ENCODE measurements at places on chromosomes 11 and 22.

DNA sequence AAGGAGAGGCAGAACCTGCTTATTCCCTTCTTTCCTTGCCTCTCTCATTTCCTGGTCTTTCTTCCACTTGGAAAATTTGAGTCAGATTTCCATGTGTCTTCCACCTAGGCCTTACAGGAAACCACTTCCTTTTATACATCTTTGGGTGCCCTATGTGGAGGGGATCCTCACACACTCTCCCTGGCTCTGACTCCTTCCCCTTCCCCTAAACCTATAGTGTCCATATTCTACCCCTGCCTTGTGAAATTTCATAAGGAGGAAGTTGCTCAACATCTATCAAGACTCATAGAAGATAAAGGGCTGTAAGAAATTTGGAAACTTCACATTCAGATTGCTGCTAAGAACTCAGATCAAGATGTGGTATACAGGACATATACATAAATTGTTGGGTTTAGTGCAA is 20.4 kb downstream of the TUG1 start:
- no peak for DNase-seq

- no peak for DNase-seq
Measured at GRCh38 chr22:26616650-26617049, 1.2 kb downstream of the CRYBB1 start.

DNA sequence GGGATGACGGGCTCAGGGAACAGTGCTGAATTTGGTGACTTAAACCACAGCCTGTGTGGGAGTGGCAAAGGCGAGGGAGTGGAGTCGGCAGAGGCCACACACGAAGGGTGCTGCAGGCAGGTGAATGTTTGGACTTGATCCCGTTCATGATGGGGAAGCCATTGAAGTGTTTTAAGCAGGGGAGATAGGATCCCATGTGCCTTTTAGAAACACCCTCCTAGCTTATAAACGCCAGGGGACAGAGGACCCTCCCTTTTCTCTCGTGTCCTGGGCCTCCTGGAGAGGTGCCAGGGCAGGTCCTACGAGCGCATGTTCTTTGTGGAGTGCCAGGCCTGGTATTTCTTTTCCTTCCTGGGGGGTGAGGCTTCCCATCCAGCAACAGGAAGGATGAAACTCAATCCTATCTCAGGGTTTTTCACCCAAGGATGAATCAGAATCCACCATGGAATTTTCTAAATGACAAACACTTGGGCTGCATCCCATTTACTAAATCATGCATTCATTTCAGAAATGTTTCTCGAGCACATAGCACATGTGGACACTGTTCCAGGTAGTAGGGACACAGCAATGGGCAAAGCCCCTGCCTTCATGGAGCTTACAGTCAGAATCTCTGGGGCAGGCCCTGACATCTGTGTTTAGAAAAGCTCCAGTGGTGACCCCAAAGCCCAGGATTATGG is 59.6 kb downstream of the CHRDL2 start:
- DNase-seq = no peak

DNA sequence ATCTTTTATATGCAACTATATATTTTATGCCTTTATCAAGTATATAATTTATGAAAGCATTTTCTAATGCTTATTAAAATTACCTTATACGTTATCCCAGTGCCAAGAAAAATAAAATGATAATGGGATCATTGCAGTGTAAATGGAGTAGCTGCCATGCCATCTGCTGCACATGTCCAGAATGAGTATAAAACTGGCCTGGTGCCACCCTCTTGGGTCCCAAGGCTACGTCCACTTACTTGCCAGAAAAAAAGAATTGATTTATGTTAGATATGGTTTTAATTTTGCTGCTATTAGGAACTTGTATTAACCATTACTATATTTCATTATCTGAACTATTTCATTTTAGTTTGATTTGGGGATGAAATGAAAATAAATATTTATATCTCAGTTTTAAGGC is 1127.1 kb upstream of the CNTN5 start:
- no peak for DNase-seq

DNA sequence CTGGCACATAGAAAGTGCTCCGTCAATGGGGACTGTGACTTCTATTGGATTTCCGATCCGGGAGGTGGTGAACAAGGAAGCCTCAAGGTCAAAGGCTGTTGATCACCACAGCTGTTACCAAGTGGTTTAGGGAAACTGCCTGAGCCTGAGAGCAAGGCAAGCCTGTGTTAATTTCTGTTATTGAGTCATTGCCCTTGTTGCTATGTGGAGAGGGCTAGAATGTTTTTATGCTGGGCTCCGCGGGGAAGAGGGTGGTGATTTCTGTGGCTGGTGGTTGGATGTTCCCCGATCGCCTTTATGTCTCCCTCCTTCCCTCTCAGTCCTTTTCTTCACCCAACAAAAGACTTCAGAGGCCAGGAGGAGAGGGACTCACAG is 108.5 kb upstream of the ALX4 start:
- DNase-seq = no peak

DNA sequence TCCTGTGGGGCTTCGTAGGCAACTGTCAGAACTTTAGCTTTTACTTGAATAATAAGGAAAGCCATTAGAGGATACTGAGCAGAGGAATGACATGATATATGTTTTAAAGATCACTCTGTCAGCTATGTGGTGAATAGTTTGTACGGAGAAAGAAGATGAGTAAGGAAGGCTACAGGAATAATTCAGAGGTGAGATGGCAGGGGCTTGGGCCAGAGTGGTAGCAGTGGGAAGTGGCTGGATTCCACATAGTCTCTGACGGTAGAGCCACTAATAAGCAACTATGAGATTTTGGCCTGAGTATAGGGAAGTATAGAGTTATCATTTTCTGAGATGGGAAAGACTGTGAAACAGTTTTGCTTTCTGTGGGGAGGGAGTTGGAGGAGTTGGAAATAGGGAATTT is 93.9 kb upstream of the MTMR2 start:
- no peak for DNase-seq

- DNase-seq = no peak
Measured at GRCh38 chr22:29201782-29202181, 3.9 kb upstream of the EMID1 start.

- no peak for DNase-seq
Measured at GRCh38 chr11:62393061-62393611, 25.7 kb upstream of the SCGB1A1 start.

- no peak for DNase-seq
Measured at GRCh38 chr22:44419429-44419828, 78.6 kb downstream of the RTL6 start.

DNA sequence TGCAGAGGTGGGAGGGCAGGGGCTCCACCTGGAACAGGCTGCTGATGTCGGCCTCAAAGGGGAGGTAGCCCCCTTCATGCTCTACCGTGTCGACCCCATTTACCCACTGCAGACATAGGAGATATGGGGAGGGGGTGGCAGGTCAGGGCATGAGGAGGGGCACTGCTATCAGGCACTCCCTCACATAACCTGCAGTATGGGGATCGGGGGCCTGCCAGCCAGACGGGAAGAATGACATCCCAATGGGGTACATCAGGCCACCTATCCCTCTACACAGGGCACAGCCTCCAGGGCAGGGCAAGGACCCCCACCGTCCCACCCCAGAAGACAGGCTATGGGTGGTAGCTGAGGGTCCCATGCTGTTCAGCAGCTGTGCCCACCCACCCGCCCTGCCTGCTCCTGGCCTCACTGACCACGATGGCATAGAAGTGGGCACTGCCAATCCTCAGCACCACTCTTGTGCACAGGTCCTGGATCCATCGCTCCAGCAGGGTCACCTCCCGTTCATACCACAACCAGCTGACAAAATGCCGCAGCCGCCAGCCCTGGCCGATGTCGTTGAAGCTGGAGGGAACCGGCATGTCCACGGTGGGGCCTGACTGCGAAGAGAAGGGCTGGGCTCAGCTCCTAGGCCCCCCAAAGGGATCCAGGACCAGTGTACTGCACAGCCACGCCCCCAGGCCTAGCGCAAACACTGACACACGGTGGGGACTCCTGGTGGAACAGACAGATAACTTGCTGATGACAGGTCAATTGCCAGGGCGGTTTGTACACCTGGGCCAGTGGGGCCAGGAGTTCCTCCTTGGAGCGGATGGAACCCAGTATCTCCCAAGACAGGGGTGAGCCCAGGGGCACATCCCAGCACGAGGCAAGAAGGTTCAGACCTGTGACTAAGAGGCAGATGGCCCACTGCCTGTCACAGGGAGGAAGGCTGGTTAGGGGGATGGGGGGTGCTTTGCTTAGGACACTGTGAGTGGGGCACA is 24.1 kb downstream of the RGL4 start:
- DNase-seq = no peak

GRCh38 chr11:65865550-65866172 is 5.4 kb downstream of the MUS81 start:
- peak; percentile 30 for DNase-seq

GRCh38 chr11:26219183-26220117 is 112.5 kb upstream of the ANO3 start:
- DNase-seq = no peak

DNA sequence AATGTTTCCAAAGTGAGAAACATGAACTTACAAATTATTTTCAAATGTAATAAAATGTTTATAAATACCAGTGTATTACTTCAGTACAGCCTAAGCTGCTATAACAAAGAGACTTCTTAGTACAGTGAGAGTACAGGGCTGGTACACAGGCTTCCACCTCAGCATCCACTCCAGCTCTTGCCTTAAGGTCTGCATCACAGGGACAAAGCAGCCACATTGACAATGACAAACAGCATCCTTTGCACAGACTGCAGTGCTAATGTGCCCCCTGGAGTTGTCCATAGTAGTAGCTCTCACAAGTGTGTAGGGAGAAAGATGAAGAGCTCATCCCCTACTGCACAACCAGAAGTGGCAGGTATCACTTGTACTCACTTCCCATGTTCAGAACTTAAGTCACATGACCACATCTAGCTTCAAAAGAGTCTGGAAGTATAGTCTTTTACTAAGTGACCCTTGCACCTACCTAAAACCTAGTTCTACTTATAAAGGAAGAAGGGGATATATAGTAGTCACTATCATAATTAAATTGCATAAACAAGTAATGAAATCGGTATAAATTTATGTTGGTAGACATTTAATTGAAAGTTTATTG is 10.7 kb upstream of the LIPT2 start:
- DNase-seq = no peak

DNA sequence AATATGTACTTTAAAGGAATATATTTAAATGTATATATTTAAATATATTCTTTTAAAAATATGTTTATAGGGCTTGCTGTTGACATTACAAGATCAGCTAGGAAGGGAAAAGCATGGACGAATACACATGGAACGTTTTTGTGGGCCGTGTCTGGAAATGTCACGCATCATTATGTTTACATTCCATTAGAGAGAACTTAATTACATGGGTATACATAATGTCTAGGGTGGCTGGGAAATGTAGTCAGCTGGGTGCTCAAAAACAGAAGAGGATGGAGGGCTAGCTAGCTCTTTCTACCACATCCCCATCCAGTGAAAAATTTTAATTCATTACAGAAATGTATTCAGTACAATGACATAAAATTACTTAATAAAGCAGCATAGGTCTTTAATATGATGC is 371.2 kb downstream of the DYNC2H1 start:
- no peak for DNase-seq

GRCh38 chr11:96091476-96091875 is 167.6 kb upstream of the MTMR2 start:
- DNase-seq = no peak

- DNase-seq = no peak
Measured at GRCh38 chr11:61543606-61544306, 35.2 kb downstream of the LRRC10B start.

- no peak for DNase-seq
Measured at GRCh38 chr11:46162700-46163099, 41.4 kb upstream of the PHF21A start.

DNA sequence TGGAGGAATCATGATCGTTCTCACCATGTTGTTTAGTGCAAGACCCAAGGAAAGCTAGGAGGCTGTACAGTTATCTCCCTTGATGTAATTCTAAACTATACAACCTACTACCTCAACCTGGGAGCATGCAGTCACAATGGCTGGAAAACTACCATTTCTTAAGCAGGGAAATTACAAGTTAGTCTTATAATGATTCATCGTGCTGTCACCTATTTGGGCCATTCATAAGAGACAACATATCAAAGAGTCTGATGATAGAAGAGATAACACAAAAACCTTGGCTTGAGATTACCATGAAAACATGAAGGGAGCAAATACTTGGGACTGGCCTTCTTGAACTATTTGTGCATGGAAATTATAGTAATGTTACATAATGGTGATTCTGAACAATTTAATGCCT is 30.5 kb upstream of the BLID start:
- no peak for DNase-seq

DNA sequence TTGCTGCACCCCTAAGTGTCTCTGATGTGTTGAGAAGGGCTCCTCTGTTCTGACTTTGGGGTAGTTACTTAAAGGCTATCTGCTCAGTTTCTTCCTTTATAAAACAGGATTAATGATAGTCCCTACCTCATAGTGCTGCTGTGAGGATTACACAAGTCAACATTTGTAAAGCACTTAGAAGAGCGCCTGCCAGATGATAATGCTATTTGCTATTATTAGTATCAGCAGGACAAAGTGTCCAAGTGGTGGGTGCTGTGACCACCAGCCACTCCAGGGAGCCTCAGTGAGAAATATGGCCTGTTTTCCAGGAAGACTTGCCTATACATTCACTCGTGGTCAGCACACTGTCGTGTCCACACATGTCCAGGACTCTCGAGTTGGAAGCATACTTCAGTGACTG is 16.2 kb downstream of the POU2F3 start:
- no peak for DNase-seq

GRCh38 chr11:76798202-76798581 is 15.0 kb downstream of the TSKU start:
- DNase-seq = no peak

GRCh38 chr22:26804911-26805539 is 147.6 kb downstream of the MIAT start:
- DNase-seq = no peak

DNA sequence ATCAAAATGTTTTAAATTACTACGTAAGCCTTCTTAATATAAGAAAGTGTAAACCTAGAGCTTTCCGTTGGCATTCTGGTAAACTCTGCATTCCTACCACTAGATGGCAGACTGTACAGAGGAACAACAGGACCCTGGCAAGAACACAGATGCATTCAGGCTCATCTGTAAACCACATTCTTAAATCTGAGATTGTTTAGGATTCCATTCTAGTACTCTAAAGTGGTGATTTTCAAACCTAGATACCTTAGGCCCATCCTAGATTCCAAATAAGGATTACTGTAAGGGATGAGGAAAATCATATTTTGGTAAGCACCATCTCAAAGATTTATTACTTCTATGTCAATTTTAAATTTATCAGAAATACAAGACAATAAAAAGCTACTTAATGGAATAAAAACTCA is 26.9 kb downstream of the PICALM start:
- no peak for DNase-seq

DNA sequence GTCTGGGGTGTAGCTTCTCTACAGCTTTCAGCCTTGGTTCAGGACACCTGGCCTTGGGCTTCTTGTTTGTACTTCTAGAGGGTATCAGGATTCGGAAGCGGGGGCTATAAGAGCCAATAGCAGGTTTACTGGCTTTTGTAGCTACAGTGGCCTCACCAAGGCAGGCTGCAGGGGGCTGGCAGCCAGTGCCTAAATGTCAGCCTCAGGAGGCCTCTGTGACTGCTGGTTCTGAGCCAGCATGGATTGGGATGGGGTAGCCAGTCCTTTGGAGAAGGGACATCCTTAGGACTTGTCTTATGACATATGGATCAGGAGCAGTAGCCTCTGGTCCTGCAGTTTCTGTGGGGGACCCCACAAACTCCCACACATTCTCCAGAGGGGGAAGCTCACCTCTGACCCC is 29.9 kb downstream of the EIF3F start:
- DNase-seq = no peak

Data from dorsolateral prefrontal cortex (tissue), 122 donors.